CD4-positive, alpha-beta T cell treated with Interleukin-12 subunit alpha and Interleukin-12 subunit beta, for 1 hour (primary cell): ENCODE measurements at places on chromosomes 12 and 14.

- no peak for DNase-seq
Measured at GRCh38 chr12:5461966-5462365, 30.1 kb downstream of the NTF3 start.

- no peak for DNase-seq
Measured at GRCh38 chr12:96431067-96431466, 30.8 kb upstream of the CDK17 start.

DNA sequence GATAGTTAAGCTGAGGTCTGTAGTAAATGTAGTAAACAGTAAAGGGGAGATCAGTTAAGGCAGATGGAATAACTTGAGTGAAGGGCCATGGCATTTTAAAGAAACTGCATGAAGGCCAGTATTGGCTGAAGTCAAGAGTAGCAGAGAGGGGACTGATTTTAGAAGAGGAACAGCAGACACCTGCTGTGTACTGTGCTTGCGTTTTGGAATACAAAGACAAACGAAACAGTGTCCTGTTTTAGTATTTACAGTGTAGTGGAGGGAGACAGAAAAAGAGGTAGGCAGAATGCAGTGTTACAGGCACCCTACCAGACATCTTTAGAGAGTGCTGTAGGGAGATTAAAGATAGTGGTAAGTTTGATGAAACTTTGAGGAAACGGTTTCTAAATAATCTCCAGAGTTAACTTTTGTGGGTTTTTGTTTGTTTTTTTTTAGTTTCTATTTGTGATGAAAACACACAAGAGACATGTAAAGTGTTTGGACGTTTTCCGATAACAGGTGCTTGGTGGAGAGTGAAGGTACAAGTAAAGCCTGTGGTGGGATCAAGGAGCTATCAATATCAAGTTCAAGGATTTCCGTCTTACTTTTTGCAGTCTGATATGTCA is 2.1 kb downstream of the HELB start:
- DNase-seq = peak; percentile 14

- no peak for DNase-seq
Measured at GRCh38 chr12:15001733-15002382, 29.0 kb downstream of the PDE6H start.

GRCh38 chr12:68839183-68840147 is 31.5 kb downstream of the MDM2 start:
- DNase-seq = no peak

- DNase-seq = no peak
Measured at GRCh38 chr14:21019366-21019765, 5.5 kb downstream of the NDRG2 start.

GRCh38 chr14:21069388-21070082 is 569 bp upstream of the ARHGEF40 start:
- DNase-seq = peak; percentile 48
